ENCODE measurements at places on chromosomes 1 and 21. TPM values are rescaled to one million over a fixed set of nuclear protein-coding genes. Genes with fewer than 3 reads are reported as not detected.

SPRR2B gene
- not detected for total RNA-seq

HES3 gene
- total RNA-seq: not detected

ZNF593OS gene
- total RNA-seq: not detected

ZNF670 gene
- 3.4 TPM for total RNA-seq

CCDC185 gene
- total RNA-seq: not detected

KCNJ10 gene
- total RNA-seq: 0.23 TPM

FCAMR gene
- total RNA-seq: 0.41 TPM

CA6 gene
- total RNA-seq: not detected

KRTAP13-2 gene
- 0.47 TPM for total RNA-seq

FMO1 gene
- total RNA-seq: not detected

AVPR1B gene
- 0.89 TPM for total RNA-seq

CYP4A11 gene
- total RNA-seq: not detected

GJA8 gene
- not detected for total RNA-seq

DCLRE1B gene
- 4.2 TPM for total RNA-seq

NMNAT2 gene
- total RNA-seq: 0.29 TPM

OR2G6 gene
- not detected for total RNA-seq

CD1B gene
- total RNA-seq: not detected

C1orf35 gene
- total RNA-seq: 10.6 TPM

KRTAP12-2 gene
- not detected for total RNA-seq

ADAMTS5 gene
- total RNA-seq: 5.5 TPM

OR2L2 gene
- 0.09 TPM for total RNA-seq

CAPN8 gene
- total RNA-seq: 59.0 TPM

CTH gene
- total RNA-seq: 7.2 TPM

All from mucosa of descending colon (tissue), 3 donors.